ENCODE measurements at places on chromosomes 6 and 20.

- DNase-seq = no peak
Observed at GRCh38 chr6:144543006-144543871, 258.1 kb downstream of the UTRN start.

DNA sequence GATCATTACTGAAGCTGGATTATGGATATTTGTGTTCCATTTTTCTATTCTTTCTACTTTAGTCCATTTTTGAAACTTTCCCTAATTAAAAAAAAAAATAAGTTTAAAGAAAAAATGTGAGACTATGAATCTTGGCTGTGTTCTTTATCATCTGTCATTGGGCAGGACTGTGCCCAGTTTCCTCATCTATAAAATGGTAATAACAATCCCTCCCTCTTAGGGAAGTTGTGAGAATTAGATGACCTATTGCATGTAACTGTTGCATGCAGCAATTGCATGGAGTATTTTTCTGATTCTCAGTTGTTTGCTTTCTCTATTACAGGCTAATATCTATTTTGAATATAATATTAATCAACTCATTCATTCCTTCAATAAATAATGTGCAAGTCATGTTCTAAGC lies 108.2 kb upstream of the LOC128125822 start:
- DNase-seq = no peak

- DNase-seq = peak; percentile 92
Observed at GRCh38 chr6:20811109-20811761, 277.0 kb downstream of the CDKAL1 start.

DNA sequence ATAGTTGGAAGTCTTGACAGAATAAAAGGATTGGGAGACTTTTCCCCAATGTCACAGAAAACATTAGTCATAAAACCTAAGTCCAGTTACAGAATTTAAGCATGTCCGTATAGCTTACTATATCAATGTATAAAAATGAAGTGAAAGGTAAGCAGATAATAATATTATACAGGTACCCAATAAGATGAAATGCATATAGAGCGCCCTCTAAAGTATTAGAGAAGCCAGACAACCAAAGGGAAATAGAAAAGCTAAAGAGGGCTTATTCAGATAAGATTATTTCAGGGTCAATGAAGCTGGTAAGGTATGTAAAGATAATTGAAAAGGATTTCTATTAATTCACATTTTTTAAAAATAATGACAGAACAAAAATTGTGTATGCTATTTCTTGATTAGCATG lies 947.7 kb upstream of the MAP3K7 start:
- DNase-seq = no peak

DNA sequence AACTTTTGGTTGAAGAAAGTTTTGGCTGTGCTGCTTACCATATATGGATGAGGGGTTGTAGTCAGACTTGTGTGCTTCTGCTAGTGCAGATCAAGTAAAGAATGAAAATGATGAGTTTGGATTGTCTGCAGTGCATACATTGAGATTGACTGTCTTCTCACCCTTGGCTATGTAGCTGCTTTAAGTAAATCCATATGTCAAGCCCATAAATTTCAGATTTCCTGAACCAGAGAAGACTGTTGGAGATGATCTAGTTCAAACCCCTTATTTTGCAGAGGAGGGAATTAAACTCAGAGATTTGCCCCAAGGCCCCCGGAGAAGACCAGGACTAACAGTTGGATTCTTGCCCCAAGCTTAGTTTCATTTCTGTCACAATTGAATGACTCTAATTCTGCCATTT lies 67.2 kb downstream of the PKIB start:
- DNase-seq = no peak

- no peak for DNase-seq
Observed at GRCh38 chr20:10662661-10663458, 10.9 kb downstream of the JAG1 start.

DNA sequence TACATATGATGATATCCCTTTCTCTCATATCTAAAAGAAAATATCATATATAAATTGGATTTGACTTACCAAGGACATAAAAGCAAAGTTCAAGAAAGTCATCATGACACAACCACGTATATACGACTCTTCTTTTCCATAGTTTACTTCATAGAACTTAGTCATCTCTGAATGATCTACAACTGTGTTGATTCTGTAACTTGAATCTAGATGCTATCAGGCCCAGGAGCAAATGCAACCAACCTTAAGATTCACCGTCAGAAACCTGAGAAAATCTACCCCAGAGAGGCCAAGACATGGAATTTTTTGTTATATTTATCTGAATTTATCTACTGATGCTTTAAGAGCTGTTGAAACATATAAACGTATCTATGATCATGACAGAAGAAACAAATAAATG lies 165.6 kb downstream of the PDE10A start:
- no peak for DNase-seq
